ENCODE measurements at places on chromosomes 4 and X.

- DNase-seq, result no peak
These were observed 2.4 kb downstream of the MAGEA12 start for GRCh38 chrX:152735860-152736511.

GRCh38 chr4:172857026-172857425 is 311.6 kb upstream of the GALNT7 start:
- no peak for DNase-seq

- peak; percentile 56 for DNase-seq
These were observed 78.8 kb downstream of the RLIM start for GRCh38 chrX:74535408-74536151.

GRCh38 chr4:150126201-150126863 is 48.1 kb downstream of the DCLK2 start:
- DNase-seq, result no peak

DNA sequence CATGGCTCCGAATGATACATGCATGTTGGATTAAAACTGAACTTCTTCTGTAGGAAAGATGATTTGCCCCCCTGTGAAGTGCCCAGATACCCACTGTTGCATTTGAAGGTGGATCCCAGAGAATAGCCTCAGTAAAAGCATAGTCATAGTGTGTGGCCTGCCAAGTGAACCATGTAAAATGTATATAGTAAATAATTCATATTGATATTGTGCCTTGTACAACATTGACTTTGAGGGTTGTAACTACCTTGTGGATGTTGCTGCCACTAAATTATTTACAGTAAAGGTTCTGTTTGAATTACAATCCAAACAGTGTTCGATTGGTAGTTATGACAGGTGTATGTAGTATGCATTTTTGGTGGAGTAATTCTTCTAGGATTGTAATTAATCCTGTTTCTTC is 19.2 kb downstream of the TMEM131L start:
- DNase-seq, result no peak

GRCh38 chr4:20617678-20618396 is 82.4 kb upstream of the PACRGL start:
- DNase-seq, result peak; percentile 39

DNA sequence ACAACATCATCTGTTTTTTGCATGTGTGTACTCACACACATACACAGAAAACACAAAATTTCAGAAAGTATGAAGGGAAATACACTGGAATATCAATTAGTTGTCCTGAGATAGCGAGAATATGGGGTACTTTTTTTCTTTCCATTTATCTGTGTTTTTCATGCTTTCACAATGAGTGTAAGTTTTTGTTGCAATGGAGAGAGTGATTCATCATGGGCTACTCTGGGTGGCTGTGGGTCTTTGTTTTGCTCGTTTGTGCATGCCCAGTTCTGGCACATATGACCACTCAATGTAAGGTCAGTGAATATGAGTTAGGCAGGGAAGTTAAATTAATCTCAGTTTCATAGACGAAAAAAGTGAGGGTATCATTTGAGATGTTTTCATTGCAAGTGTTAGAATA is 26.9 kb downstream of the XK start:
- no peak for DNase-seq

GRCh38 chr4:37815591-37815990 is 10.9 kb upstream of the PGM2 start:
- DNase-seq, result no peak

DNA sequence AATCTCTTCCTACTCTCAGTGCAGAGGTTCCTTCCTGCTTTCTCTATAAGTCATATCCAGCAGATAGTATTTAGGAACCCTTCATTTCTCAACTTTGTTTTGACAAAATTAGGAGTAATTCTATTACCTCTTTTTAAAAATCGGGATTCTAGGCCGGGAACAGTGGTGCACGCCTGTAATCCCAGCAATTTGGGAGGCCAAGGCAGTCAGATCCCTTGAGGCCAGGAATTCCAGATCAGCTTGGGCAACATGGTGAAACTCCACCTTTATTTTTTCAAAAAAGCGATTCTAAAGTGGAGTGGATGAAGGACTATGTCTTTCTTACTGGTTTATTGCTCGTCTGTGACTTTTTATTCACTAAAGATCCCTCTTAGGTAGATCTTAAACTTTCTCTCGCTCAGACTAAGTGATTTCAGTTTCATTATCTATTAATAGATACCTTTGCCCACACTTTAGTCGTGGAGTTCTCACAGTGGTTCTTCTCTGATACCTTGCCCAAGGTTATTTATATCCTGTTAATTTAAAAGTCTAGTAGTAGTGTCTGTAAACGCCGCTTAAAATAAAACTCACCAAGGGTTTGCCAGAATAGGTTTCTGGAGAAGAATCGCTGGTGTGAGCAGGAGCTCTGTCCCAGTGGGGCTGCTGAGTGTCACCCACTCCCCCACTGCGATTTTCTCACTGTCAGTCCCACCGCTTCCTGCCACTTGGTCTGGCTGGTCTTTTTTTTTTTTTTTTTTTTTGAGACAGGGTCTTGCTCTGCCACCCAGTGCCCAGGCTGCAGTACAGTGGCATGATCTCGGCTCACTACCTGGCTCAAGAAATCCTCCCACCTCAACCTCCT is 27.0 kb upstream of the TMEM131L start:
- no peak for DNase-seq

DNA sequence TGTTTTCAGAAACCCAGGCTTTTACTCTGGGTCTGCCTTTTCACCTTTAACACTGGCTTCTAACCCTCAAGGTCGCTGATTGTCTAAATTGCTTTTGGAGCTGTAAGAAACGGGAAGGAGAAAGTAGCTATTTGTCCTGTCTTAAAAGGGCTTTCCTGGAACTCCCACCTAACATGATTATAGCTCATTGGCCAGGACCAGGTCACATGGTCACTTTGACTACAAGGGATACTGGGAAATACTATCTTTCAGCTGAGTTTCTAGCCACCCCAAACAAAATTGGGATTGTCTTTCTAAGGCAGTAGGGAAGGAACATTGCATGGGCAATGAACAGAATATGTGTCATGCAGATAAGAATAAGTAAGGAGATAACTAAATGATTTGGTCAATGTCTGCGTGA is 106.7 kb upstream of the ARHGAP24 start:
- DNase-seq, result no peak

GRCh38 chr4:106238820-106239420 is 77.1 kb downstream of the TBCK start:
- DNase-seq, result no peak

- no peak for DNase-seq
These were observed 313.8 kb downstream of the CAMK2D start for GRCh38 chr4:113447769-113448168.

GRCh38 chr4:1746265-1746691 is 25.0 kb downstream of the TACC3 start:
- DNase-seq, result peak; percentile 40

DNA sequence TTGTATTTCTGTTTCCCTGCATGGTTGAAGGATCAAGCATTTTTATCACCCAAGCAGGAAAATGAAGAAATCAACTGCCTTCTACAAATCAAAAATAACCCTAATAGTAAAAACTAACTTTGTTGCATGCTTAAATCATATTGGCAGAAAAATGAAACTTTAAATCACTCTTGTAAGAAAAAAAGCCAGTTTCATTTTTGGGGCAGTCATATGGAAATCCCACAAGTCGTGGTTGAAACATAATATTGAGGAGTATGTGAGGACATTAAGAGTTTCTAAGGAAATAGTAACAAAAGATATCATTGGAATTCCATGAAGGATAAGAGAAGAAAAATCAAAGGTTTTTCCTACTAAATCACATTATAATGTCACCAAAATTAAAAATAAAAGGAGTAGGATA is 8.4 kb downstream of the TEC start:
- DNase-seq, result no peak

- DNase-seq, result no peak
These were observed 8.4 kb downstream of the NDUFA1 start for GRCh38 chrX:119880076-119880475.

GRCh38 chr4:110503270-110504083 is 27.5 kb downstream of the ENPEP start:
- DNase-seq, result no peak

GRCh38 chrX:134025986-134026545 is 40.7 kb upstream of the GPC3 start:
- DNase-seq, result no peak

DNA sequence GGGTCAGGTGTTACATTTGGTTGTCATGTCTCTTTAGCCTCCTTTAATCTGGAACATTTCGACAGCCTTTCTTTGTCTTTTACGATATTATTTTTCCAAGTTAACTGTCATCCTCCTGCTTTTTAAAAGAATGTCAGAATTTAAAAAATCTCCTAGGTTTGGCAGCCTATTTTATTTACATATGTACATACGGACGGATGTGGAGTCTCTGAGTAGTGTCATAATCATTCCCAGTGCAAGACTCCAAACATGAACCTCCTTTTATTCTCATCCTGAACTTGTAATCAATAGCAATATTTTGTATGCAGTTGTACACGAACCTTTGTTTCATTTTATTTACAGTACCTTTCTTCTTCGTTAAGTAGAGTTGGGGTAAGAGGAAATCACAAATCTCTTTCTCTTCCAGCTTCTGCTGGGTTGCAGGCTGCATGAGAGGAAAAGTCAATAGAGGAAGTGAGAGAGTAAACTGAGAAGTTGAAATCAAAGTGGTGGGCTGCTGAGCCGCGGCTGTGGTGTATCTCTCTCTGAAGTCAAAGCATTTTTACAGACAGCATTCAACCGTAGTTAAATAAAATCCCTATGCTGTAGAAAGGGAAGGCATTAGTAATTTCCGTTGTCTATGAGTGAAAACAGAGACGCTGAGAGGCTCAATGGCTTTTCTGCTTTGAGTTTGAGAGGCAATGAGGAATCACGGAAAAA is 53.9 kb upstream of the RPS6KA3 start:
- no peak for DNase-seq

DNA sequence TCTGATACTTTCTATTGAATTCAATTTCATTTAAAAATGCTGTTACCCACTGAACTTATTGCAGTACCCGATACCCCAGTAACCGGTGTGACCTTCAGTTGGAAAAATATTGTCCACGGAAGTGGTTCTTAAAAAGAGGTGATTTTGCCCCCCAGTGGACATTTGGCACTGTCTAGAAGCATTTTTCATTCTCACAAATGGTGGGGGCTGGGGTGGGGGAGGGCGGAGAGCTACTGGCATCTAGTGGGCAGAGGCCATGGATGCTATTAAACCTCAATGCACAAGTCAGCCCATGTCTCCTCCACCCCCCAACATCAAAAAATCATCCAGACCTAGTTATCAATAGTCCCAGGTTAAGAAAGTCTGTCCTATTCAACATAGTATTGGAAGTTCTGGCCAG is 19.6 kb upstream of the CHM start:
- DNase-seq, result no peak

GRCh38 chrX:38192007-38192810 is 28.5 kb downstream of the SRPX start:
- DNase-seq, result no peak

GRCh38 chr4:119932277-119932676 is 134.4 kb downstream of the MAD2L1 start:
- no peak for DNase-seq

DNA sequence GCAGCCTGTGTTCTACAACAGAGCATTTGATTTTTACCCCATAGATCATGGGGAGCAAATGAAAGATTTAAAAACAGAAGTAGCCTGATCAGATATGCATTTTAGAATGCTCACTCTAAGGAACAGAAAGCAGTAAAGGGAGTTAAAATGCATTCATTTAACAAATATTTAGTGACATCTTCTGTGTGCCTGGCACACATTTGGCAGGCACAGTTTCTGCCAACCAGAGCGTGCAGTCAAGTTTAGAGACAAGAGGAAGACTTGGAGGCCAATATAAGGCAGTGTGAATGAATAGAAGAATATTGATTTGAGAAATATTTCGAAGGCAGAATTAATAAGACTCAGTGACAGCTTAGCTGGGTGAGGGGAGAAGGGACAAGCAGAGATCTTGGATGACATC is 210.1 kb downstream of the KDR start:
- no peak for DNase-seq

DNA sequence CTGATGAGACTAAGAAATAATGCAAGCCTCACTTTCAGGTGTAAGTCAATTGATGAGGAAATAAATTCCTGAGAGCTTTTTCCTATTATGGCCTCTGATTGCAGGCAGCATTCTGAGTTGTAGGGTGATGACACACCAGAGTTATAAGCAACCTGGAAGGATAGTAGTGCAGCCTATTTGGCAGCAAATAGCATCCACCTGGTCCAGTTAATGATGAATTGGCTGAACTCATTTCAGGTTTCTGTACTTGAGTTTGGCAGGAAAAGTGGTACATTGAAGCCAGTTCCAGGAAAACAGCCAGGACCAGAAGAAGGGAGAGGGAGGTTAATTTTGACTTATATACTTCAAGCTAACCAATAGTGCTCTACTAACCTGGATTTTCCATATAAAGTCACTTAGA is 316.8 kb downstream of the NAF1 start:
- no peak for DNase-seq

DNA sequence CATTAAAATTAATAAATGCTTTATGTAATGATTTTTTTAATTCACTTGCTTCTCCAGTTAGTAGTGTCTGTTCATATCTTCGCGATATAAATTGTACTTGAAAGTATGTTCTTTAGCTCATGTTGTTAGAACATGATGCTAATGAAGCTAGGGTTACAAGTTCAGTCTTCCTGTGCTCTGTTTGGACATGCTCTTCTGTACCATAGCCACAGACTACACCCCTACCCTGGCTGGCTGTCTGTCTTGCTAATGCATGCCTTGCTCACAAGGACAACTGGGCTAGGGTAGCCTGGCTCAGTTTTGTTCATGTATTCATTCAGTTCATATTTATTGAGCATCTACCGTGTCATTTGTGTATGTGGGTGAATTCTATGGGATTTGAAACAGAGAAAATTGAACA is 50.8 kb upstream of the MTMR1 start:
- DNase-seq, result no peak

DNA sequence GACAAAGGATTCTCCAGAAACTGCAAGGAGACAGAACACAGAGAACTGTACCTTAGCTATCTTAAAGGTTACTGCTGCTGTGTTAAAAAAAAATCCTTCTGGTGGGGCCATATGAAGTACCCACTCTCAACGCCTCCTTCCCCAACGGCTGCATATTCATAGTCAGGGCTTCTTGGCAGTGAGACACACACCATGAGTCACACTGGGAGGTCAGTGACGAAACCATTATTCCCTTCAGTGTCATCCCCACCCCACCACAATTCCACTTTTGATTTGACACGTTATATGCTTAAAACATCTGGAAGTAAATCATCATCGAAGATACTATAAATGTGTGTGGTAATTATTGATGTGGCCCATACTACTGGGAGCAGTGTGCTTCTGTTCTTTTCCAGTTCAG is 271.5 kb downstream of the LDB2 start:
- no peak for DNase-seq

- DNase-seq, result no peak
These were observed 257.2 kb downstream of the FBXW7 start for GRCh38 chr4:152278505-152279233.

GRCh38 chr4:110250023-110250387 is 51.6 kb upstream of the ELOVL6 start:
- no peak for DNase-seq
